Stimulated activated CD8-positive, alpha-beta memory T cell treated with anti-CD3 and anti-CD28 coated beads, Interleukin-2, amount 100 ng/mL, for 1 hour (primary cell): ENCODE measurements at places on chromosomes 1 and 21.

DNA sequence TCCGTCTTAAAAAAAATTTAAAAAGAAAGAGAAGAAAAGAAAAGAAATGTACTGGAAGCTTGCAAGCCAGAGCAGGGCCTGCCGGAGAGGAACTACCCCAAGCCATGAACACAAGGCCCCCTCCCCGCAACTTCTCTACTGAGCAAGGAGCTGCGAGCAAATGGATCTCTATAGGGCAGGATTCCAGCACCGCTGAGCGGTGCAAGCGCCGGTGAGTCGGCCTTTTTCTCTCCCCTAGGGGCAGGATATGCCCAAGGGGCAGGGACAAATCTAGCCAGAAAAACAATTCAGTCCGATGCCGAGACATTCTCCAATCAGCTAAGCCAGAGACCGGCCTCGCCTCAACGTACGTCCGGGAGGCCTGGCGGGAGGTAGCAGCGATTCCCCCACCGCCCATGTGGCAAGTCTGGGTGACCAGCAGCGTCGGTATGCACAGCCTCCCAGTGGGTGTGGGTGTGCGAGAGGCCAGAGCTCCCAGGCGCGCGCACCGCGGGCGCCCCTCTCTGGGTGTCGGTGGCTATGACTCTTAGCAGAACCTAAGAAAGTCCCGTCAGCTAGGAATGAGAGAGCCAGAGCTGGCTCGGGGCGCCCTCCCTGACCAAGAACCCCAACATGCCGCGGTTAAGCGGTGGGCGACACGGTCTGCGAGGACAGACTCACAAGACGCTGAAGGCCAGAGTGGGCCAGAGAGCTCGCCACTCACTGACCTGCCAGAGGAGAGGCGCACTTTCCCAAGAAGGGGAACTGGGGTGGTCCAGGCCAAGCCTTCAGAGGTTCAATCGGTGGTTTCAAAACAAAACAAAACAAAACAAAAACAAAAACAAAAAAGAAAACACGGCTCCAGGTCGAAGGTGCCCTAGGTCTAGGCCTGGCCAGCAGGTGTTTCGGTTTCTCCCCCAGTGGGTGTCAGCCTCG lies 1.9 kb downstream of the CSMD2 start:
- DNase-seq = no peak

DNA sequence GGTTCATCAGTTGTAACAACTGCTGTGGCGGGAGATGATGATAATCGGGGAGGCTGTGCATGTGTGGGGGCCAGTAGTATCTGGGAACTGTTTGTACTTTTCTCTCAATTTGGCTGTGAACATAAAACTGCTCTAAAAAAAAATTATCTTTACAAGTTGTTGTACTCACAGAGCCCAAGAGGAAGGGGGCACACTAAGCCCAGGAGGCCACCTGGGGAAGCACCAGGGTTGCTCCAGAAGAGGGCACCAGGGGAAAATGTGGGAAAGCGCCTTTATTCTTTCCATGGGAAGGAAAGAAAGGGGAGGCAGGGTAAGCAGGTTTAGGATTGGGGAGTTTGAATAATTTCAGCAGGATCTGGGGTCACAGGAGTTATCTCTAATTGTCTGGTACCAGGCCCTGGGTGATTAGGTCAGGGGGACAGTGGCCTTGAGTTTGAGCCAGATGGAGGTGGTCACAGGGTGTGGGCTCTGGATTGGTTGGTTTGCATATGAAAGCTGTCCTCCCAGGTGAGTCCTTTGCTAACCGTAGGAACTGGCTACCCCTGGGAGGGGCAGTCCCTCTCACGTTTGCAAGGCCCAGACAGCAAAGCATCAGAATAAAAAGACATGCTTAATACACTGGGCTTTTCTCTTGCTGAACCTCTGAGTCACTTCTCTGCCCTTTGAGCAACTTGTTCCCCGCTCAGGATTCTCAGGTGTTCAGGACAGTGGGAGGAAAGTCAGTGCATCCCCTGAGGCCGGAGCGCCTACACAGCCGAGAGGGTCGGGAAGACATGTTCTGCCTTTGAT lies 11.2 kb downstream of the MYOC start:
- DNase-seq = no peak

- DNase-seq = no peak
Observed at GRCh38 chr1:237799762-237800474, 90.8 kb downstream of the ZP4 start.

- DNase-seq = no peak
Observed at GRCh38 chr1:21289700-21290545, at the start of gene ECE1. TSS of gene ECE1 (minus strand) at chr1:21290463. CDS start at chr1:21290414, 49 bp downstream.

GRCh38 chr21:38815060-38815405 lies 9.3 kb downstream of the ETS2 start:
- DNase-seq = no peak

- DNase-seq = no peak
Observed at GRCh38 chr1:67314696-67315095, 7.0 kb downstream of the IL12RB2 start.

DNA sequence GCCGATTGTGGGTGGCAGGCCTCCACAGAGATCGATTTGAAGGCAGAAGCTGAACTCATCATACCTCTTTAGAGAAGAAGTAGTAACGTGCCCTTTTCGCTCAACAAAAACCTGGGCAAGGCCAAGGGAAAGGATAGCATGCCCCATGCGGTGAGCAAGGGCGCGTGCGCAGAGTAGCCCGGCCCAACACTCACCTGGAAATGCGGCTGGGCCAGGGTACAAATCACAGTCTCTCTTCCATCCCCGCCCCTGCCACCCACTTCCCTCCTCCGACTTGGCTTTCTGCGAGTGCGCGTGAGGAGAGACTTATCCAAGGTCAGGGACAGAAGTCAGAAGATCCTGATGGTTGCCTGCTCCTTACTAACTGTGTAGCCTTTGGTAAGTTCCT lies 160.7 kb upstream of the C1orf21 start:
- no peak for DNase-seq

DNA sequence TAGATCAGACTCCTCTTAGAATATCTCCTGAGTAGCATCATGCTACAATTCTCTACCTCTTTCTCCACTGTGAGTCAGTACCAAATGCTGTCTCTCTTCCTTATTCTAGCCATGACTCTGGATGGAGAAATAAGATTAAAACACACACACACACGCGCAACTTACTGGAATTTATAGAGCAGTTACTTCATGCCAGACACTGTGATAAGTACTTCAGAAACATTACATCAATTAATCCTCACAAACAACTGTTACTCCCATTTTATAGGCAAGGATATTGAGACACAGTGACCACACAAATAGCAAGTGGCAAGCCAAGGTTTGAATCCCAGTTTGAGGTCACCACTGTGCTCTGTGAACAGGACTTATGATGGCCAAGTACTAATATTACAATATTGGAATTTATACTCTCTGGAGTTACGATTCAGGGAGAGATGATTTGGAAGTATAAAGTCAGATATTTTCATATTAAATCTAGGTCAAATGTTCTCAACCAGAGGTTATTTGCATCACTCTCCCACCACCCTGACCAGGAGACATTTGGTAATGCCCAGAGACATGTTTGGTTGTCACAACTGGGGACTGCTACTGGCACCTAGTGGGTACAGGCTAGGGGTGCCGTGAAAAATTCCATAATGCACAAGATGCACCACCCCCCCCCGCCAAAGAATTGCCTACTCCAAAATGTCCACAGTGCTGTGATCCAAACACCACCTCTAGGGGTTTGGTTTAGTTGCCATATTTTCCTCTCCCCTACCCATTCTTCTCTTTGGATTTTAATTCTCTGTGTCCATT lies 221.6 kb downstream of the LTN1 start:
- DNase-seq = no peak

- DNase-seq = no peak
Observed at GRCh38 chr21:38769191-38769780, 36.4 kb upstream of the ETS2 start.

- DNase-seq = no peak
Observed at GRCh38 chr1:29122682-29123052, 1.0 kb downstream of the TMEM200B start.

GRCh38 chr1:4640931-4641330 lies 13.5 kb upstream of the AJAP1 start:
- DNase-seq = no peak

DNA sequence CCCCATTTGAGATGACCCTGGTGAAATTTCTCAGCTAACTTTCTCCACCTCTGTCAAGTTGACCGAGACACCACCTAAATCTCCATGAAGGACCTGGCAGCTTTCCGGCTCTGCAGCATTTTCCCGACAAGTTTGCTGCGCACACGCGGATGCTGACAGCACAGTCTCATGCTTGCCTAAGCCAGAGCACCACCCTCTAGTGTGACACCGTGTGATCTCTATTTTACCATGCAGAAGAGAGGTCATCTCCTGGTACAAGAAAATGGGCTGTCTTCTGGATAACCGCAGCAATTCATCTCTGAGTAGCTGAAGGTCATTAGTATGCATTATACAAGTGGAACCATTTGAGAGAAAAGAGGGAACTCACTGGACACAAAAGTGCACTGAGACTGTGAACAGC lies 38.9 kb upstream of the H6PD start:
- DNase-seq = no peak

DNA sequence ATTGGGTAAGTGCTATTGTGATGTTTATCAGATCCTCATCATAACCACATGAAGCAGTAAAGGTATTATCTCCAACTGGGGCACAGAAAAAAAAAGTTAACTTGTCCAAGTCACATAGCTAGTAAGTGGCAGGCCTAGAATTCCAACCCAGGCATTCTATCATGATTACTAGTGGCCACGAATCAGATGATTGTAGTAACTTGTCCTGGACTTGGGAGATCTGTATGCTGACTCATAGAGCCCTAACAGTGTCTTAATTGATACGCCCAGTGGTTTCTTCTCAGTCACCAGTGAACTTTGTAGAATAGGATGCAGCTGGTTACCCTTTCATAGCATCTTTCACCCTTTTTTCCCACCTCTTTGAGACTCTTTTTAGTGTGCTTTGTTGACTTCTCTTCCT lies 91.1 kb upstream of the UBE2U start:
- DNase-seq = no peak

DNA sequence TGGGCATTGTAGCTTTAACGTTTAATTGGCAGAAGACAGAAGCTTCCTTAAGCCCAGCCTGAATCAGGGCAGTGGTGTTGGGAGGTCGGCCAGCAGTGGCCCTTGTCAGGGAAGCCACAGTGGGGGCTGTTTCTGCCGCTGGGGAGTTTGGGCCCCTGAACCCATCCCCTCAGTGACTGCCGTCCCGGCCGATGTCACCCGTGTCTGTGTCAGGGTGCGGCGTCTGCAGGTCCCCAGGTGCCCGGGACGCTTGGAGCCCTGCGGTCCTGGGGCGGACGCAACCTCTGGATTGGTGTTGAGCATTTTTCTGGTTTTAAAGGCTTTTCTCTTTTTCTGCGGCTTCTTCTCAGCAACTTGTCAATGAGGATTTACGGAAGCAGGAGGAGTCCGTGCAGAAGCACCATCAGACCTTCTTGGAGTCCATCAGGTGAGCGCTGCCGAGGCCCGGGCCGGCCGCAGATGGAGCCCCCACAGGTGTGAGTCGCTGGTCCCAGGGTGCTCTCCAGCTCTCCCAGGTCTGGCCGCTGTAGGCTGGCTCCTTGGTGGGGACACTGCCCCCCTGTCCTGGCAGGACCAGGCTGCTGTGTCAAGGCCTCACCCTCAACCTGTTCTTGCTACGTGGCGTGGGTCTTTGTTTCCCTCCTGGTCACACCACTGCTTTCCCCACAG lies 2.3 kb downstream of the ATAD3C start:
- no peak for DNase-seq

- DNase-seq = no peak
Observed at GRCh38 chr1:236819856-236820255, 24.8 kb downstream of the MTR start.

- DNase-seq = no peak
Observed at GRCh38 chr1:205530116-205530515, 25.6 kb downstream of the CDK18 start.

GRCh38 chr1:6205849-6206519 lies at the start of gene RNF207:
TSS of gene RNF207 (plus strand) at chr1:6206119. CDS start at chr1:6206536, 417 bp downstream.
- peak; percentile 21 for DNase-seq

- no peak for DNase-seq
Observed at GRCh38 chr1:27031235-27032118, 18.8 kb upstream of the TENT5B start.

DNA sequence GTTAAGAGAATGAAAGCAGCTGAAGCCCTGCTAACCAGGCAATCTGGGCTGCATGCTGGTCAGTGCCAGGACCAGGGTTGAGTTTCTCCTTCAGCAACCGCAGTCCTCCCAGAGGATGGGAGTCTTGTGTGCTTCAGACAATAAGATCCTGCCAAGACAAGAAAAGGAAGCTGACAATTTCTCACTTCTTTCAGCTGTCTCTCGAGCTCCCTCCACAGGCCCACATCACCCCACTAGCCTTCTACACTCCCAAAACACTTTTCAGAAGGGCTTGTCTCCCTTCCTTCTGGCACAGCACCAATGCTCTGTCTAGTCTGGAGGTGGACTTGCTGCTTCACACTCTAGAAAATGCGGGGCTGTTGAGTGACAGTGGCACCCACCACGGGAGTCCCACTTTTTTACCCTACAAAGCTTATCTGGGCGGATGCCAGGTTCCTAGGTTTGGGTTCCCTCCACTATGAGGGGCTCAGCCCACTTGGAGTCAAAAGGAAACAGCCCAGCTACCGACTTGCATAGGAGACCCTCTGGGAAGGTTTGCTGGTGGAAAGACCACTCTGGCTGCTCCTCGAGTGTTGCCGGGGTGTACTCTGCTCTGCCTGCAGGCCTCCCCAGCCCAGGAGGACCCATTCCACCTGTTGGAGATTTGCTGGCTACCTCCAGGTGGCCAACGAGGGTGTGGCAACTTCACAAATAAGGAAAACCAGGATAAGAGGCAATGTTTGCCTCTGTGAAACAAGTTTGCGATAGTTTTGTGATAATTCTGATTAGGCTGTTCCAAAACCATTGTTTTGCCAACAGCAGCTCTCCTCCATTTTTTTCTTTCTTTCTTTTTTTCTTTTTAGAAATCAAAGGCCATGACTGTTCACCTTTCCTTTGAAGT lies 68.9 kb downstream of the TENT5C start:
- DNase-seq = no peak

DNA sequence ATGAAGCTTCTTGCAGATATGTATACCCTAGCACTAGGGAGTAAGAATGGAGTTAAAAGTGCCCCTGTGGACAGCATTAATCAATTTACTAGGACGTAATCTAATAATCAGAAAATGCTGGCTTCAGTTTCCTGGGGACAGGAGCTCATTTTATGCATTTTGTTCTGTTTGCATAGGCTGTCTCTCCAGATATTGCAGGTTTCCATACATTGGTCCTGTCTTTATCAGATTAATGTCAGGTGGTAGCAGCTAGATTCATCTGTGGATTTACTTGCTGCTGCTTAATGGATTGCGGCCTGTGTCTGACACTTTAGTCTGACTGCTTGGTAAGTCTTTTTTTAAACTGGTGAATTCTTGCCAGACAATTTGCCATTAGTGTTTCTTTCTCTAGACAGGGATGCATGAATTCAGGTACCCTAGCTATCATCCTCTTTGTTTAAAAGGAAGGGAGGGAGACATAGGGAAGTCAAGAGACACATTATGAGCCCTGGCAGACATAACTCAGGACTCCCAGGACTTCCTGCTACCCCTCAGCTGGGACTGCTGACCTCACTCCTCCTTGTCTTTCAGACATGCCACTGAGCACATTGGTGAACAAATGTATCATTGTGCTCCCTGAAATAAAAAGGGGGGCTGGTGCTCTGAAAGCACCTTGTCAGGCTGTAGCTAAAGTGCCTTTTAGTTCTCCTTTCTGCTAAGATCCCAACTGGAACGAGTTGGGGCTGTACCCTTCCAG lies 47.7 kb downstream of the NOS1AP start:
- no peak for DNase-seq

GRCh38 chr1:7582460-7582972 lies 188.6 kb upstream of the VAMP3 start:
- DNase-seq = no peak
